ENCODE measurements at places on chromosomes 5 and 9. TPM values are rescaled to one million over a fixed set of nuclear protein-coding genes. Genes with fewer than 3 reads are reported as not detected.

- DNase-seq: no peak
These were observed 18.1 kb downstream of the MYMK start for GRCh38 chr9:133506653-133507038.

Gene SLC25A48
- not detected for total RNA-seq

GRCh38 chr5:19241690-19242089 is 746.3 kb downstream of the CDH18 start:
- DNase-seq: no peak

GRCh38 chr9:13608451-13608850 is 329.0 kb upstream of the MPDZ start:
- DNase-seq: no peak

- DNase-seq: peak; percentile 77
These were observed 94.4 kb upstream of the ITGA1 start for GRCh38 chr5:52693280-52693679.

Gene MSX2
- total RNA-seq: not detected

Gene IL3
- 71.3 TPM for total RNA-seq

DNA sequence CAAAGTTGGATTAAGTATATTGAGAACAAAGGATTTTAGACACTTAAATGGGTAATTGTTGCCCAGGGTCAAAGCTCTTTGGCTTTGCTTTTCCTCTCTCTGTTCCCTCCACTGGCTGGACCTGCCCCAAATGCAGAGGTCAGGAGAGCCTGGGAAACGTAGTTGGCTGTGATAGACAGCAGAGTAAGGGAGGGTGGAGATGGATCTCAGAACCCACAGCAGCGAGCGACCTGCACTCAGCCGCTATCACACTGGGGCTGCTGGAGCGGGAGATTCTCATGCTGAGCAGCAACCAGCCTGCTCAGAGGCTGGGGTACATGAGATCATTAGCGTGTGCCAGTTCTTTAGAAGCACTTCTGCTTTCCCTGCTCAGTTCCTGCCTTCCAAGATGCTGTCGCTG is 71.8 kb upstream of the TTC23L start:
- DNase-seq: no peak

DNA sequence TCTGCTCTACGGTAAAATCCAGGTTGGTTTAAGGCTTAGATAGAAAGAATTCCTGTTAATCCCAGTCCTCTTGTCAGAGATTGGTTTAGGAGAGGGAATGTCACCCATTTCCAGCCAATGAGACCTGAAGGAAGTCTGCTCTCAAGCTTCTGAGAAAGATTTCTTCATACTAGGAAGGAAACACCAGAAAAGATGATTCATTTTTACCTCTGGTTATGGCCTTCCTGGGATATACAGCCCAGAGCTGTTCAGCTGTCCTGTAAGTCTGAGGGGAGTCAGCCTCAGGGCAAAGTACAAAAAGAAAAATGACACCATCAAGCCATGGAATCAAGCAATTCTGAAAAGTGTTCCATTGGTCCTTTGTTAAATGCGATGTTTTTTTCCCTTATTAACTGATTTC is 18.6 kb upstream of the CFAP95 start:
- DNase-seq: no peak

Gene BICD2
- total RNA-seq: 25.8 TPM

Gene GM2A
- 16.0 TPM for total RNA-seq

Gene TSLP
- 0.42 TPM for total RNA-seq

DNA sequence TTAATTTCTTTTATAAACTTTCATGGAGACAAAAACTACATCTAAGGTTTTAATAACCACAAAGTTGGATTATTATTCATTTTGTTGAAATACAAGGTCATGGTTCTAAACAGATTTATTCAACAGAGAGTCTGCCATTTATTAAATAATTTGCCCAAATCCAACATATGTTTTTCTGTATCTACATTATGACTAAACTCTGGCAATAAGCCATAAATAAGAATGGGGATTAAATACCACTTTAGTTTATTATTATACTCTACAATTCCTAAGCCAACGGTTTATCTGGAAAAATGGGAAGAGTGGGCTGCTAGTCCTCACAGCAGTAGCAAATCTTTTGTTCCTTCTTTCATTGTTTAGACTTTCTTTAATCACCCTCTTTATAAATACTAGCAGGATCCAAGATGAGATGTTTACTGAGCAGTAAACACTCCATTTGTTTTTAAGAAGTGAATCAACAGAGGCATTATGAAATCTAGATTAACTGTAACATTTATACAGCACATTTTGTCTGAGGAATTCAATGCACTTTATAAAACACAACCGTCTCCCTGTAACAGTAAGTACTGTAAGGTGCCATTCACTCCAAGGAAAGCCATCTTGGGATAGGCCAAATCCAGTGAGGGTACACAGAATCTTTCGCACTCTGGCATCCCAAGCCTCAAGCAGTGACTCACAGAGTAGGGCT is 89.7 kb downstream of the DROSHA start:
- DNase-seq: no peak

DNA sequence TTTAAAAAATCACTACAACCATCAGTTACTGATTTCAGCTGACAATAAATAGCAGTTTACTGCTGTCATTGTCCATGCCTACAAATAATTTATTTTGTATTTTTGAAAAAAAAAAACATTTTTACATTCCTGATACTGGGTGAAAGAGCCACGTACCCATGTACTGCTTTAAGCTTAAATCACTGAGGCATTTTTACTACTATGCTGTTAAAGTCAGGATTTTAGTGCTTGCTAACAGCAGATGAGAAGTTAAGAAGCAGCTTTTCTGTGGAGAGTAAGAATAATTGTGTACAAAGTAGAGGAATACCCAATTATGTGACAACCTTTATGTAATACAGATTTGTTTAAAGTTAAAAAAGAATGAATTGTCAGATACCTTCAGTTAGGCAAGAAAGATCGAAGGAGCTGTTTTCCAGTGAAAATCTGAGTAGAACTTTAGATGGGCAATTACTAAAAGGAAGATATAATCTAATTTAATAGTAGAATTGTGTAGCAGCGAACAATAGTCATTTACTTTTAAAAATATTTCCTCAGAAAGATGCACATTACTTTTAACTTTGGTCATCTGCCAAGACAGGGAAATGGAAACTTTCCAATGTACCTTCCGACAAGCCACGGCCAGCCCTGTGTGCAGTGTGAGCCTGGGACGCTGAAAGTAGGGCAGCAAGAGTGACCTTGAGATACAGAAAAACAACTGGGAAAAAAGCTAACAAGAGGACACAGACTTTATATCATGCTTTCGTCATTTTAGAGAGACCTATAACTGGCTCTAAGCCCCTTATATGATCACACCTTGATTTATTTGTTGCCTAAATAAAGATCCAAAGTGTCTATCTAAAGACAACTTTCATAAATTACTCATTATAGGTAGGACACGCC is 39.9 kb downstream of the RHOBTB3 start:
- no peak for DNase-seq

DNA sequence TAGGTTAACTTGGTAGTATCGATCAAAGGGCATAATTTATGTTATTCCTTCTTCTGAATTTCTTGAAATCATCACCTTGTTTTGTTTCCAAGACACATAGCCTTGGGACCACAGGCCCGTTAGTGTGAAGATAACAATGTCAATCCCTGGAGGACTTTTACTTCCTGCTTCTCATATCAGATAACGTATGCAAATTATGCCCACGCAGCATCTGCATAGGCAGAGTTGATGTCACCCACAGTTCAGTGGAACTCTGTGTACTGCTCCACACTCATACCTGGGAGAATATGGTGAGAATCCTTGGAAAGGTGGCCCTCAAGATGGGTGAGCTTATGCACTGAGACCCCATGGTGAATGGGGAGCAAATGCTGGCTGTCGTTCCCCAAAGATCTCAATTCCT is 95.0 kb downstream of the CFAP90 start:
- no peak for DNase-seq

GRCh38 chr9:84925225-84925872 is 255.8 kb downstream of the NTRK2 start:
- DNase-seq: no peak

GRCh38 chr9:123544007-123544827 is 188.2 kb downstream of the CRB2 start:
- peak; percentile 68 for DNase-seq

- DNase-seq: no peak
These were observed 166.0 kb downstream of the HMHB1 start for GRCh38 chr5:143977891-143978461.

DNA sequence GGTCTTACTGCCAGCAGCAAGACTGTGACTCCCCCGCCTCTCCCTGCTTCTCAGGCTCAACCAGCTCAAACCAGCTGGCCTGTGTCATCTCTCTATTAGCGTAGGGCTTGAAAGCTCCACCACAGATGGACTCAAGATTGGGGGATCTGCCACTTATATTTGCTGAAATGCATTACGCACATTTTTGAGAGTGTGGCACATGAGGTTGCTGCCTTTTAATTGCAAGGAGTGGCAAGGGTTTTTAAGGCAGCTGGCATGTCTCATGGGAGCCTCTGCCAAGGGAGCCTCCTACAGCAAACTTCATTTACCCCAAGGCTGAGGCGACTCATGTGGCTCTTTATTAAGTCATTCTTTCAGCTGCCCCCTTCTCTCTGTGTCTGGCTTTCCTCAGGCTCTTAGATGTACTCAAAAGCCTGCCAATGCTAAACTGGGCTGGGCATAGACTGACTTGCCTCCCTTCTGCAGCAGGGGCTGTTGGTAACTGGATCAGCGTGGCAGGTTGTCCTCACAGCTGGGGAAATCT is 219.3 kb downstream of the SMARCA2 start:
- no peak for DNase-seq

DNA sequence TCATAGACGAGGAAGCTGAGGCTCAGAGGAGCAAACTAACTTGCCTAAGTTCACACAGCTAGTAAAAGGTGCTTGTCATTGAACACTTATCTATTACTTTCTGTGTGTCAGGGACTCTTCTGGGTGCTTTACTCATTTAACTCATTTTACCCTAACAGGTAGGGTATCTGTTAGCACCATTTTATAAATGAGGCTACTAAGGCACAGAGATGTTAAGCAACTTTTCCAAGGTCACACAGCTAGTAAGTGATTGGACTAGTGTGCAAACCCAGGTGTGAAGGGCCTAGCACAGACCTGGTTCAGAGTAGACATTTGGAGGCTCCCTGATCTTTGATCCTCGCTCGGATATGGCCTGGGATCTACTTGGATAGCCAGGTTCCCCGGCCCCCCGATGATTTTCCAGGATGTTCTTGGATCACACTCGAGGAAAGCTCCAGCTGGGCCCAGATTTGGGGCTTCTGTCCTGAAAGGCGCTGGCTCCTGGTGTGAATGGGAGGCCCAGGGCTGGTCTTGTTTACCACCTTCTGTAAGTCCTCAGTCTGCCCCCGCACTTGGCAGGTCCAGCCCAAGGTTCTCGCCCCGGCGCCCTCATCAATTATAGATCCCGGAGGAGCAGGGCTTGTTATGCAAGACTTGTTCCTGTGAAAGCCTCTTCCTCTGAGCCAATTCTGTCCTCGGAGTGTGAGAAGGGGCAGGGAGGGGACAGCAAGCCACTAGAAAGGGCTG is 37.5 kb downstream of the GSN start:
- DNase-seq: no peak

DNA sequence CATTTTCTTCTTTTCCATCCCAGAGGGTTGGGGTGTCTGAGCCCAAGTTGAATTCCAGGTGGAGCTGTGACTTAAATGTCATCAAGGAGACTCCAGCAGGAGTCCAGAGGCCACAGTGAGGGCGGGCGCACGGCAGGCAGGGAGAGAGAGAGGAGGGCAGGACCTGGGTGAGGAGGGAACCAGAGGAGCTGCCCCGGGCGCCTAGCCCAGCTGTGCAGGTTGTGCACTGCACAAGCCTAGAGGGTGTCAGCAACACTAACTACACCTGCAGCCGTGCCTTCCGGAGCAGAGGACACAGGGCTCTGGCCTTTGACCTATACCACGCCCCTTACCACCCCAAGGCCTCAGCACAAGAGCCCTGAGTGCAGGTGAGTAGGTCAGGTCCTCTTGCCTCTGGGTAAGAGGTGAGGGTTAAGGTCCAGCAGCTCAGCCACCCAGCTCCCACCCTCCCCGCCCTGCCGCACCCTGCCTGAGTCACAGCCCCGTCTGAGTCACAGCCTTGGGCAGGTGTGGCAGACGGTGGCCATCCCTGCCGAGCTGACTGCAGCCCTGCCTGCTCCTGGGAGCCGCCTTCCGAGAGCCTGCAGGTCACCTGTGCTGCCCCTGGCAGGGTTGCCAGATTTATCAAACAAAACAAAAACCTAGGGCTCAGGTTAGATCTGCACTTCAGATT is 6.4 kb upstream of the AGPAT2 start:
- DNase-seq: no peak

Gene SCAI
- total RNA-seq: 13.4 TPM

DNA sequence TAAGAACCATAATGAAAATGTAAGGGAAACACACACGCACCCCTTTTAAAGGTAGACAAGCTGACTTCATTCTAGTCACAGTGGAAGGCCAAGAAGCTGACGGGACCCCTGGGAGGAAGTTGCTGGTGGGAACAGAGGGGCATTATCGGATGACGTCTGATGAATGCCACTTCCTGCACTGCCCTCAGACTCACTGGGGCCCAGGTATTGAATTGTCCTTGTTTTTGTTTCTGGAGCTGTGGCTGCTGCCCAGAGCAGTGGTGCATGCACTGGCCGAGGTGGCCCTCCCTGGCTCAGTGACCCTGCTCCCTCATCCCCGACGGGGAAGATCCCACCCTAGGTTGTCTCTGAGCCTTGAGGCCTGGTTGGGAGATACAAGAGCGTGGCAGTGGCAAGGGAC is 15.3 kb upstream of the RPL26L1 start:
- DNase-seq: no peak

Gene ARHGEF37
- total RNA-seq: 1.5 TPM

DNA sequence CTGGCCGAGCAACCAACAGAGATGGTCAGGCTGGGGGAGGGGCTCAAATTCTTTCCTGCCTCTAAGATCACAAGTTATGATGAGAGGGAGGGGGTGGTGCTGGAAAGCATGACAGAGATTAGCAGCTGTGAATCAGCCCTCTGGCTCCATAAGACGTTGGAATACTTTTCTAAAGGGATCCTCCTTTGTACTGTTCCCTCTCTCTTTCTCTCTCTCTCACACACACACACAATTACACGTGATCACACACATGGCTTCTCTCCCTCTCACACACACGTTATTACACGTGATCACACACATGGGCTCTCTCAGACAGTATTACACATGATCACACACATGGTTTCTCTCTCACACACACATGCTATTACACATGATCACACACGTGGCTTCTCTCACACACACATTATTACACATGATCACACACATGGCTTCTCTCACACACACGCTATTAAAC is at the start of gene SLC45A2:
Gene SLC45A2 (minus strand): TSS at position 23 of the 454 bp plus-strand sequence. CDS start 110 bp downstream, outside the sequence.
- DNase-seq: no peak

- DNase-seq: peak; percentile 73
These were observed 530 bp downstream of the TMEFF1 start for GRCh38 chr9:100473276-100474081.

DNA sequence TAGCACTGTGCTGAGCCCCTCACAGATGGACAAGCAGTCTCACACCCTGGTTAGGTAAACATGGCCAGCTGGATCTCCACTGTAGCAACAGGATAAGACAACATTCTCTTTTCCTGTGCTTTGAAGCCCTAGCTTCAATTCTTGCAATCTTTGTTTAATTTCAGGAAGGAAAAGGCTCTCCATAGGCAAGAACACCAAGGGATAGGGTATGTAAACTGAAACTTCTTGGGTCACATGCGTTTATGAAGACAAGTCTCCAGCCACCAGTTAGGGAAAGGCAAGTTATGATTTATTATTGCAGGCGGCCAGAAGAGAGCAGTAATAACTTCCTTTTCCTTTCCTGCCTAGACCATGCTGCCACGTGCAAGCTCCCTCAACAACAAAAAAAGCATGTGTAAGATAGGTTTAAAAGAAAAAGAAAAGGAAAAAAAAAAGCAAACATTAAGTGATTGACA is 50.1 kb upstream of the POU5F2 start:
- no peak for DNase-seq
